ENCODE measurements at places on chromosomes 2 and 18.
A peak's percentile ranks its signal among the peaks of the same experiment; 100 is the strongest.

- no peak for DNase-seq
These were observed 487.2 kb upstream of the RAB12 start for GRCh38 chr18:8121942-8122480.

- DNase-seq: no peak
These were observed 1.2 kb downstream of the UGT1A9 start for GRCh38 chr2:233672886-233673285.

DNA sequence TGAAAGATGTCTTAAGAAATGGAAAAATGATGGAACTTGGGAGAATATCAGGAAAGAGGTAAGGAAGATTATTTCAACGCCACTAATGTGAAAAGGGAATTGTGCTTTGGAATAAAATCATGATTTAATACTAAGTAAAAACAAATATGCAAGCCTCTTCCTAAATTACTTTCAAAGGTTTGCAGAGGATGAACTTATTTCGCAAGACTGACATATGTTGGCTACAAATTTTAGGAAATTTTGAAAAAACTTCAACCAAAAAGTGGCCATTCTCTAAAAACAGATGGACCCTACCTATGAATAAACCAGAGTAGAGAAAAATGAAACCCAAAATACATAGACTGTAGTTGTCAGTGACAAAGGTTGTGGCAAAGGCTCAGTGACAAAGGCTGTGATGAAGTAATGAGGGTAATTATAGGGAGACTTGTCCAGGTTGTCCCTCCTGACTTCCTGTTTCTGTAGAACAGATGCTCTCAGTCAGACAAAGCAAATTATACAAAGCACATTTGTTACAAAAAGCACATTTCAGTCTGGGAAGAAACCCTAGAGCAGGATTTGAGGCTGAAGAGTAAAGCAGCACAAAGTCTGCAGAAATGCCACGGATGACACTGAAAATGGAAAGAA, 39.5 kb downstream of the SFT2D3 start:
- no peak for DNase-seq

GRCh38 chr2:39620067-39620466, 45.6 kb upstream of the TMEM178A start:
- no peak for DNase-seq

- peak; percentile 44 for DNase-seq
These were observed 352.0 kb downstream of the TNS1 start for GRCh38 chr2:217650716-217651360.

DNA sequence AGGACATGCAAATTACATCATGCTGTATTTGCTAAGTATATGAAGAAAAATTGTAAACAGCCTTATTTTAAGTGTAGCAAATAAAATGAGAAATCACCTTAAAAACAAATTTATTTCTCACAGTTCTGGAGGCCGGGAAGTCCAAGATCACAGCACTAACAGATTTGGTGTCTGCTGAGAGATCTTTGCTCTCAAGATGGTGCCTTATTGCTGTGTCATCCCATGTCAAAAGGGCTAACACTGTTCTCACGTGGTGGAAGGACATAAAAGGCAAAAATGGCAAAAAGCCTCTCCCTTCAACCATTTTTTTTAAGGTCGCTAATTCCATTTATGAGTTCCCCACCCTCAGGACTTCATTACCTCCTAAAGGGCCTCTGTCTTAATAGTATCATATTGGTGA, 12.1 kb downstream of the XRCC5 start:
- no peak for DNase-seq

GRCh38 chr2:191593622-191594385, 84.1 kb upstream of the NABP1 start:
- no peak for DNase-seq

DNA sequence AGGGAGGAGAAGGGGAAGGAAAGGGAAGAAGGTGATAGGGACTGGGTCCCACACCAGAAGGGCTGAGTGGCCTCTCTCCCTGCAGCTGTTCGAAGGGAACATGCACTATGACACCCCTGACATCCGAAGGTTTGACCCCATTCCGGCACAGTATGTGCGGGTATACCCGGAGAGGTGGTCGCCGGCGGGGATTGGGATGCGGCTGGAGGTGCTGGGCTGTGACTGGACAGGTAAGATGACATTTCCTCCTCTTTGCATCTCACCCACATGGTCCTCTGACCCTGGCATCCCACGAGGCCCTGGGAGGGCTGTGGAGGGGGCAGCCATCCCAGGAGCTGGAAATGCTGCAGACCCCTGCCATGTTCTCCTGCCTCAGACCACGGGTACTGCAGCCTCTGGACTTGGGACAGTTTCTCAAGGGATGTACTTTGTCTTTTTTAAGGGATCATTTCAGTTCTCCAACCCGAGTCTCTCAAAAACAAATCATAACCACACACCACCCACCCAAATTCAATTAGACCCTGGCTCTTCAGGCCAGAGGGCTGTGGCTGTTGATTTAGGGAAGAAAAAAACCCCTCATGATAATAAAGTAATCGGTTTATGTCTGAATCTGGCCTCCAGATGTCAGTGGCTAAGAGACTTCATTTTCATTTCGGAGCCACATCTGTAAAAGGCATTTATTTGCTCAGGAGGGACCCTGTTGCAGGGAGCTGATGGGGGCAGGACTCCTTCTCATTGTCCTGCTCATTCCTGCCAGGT, 63.5 kb downstream of the NRP2 start:
- no peak for DNase-seq

- no peak for DNase-seq
These were observed 41.8 kb upstream of the FOSL2 start for GRCh38 chr2:28350791-28351285.

- DNase-seq: no peak
These were observed 121.9 kb downstream of the PAX3 start for GRCh38 chr2:222176890-222177289.

DNA sequence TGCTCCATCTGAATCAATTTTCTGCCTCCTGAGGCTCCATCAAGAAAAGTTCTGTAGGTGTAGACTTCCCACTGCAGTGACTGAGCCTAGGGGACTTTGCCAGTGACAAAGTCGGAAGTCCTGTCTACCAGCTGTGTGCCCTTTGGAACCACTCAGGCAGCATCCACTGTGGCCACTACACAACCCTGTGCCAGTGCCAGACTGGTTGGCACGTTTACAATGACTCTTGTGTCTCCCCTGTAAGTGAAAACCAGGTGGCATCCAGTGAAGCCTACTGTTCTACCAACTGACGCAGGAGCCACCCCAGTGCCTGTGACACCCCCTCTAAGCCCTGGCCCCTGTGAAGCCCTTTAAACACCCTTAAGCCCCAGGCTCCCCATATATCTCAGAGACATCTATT, 132.1 kb upstream of the SERPINE2 start:
- no peak for DNase-seq

GRCh38 chr2:41446266-41446665, 601.6 kb upstream of the PKDCC start:
- no peak for DNase-seq

DNA sequence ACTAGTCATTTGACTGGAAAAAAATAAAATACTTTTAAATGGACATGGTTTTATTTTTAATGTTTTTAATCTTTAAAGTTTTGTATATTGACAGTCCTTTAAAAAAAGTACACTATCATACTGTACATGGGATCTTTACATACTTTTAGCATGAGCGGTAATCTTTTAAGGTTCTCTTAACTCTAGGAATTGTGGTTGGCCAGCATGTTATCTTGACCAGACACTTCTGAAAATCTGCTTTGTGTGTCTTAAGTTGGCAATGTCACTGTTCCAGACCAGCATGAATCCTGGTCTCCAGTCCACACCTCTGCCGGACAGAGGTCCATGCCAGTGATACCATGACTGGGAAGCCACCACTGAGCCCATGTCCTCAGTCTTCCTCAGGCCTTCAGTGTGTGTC, 17.7 kb downstream of the ITGB1BP1 start:
- DNase-seq: no peak

DNA sequence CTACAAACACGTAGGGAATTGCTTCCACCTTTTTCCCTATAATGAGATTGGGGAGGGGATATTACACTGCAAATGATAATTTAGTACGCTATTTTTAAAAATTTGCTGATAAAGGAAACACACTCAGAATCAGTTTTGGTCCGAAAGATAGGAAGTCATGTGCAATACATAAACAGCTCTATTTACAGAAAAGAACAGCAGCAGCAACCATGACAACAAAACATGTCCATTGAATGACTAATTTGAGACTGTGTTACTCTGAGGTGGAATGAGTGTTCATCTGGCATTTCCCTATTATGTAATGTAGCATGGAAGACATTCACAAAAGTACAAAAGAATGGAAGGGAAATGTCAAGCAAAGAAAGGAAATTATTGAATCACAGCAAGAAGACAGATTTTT, 337.2 kb downstream of the NBAS start:
- peak; percentile 22 for DNase-seq

DNA sequence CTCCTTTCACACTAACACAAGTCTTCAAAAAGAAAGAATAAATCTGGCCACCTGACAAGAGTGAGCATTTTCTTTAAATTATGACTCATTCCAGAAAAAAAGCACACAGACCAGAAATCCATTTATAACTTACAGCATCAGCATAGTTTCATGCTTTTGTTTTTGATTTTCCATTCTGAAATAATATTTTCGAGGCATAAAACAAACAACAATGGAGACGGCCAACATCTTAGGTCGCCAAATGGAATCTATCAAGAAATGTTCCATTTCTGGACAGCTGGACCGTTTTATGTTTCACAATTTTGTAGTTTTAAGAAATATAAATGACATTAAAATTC, 165.4 kb upstream of the ZFP36L2 start:
- DNase-seq: no peak

DNA sequence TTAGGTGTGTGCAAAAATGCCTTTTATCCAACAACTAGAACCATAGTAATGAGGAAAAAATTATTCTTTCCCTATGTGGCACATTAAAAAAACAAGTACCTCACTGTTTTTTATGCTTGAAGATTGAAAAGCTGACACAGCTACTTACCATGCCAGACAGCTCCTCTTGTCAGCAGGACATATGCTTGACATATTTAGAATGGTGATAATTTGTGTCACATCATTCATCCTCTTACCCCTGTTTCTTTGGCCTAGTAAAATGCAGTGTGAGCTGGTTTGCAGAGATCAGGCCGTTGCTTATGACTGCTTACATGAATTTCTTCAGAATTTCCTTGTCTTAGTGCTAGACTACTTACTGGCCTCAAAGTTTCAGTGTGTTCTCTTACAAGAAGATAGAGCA, 869.9 kb downstream of the LRP1B start:
- no peak for DNase-seq

DNA sequence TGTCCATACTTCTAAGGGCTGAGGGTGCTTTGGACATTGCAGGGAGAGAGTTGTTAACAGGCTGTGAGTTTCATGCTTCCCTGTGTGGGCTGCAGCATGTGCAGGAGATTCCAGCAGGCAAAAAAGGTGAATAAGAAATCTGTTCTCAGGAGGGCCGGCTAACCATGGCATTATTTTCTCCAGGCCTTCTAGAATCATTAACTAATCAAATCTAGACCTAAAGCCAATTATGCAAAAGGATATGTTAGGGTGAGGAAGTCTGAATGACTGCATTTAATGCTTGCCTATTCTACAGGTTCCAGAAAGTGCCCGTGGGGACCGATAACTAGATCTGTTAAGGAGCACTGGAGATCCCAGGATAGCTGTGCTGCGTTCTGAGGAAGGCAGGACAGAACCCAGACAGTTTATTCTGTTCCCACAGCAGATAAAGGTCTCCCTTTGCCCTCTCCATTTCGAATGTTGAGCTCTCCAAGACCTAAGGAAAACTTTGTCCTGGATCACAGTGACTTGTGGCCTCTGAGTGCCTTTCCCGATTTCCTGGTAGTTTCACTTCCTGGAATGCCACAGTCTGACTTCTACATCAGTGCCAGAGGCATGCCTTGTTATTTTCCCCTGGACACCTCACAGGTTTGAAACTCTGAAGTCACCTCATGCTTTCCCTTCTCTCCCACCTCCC, 50.0 kb upstream of the ZFP36L2 start:
- DNase-seq: no peak

GRCh38 chr2:164260506-164260905, 360.8 kb downstream of the GRB14 start:
- DNase-seq: no peak

DNA sequence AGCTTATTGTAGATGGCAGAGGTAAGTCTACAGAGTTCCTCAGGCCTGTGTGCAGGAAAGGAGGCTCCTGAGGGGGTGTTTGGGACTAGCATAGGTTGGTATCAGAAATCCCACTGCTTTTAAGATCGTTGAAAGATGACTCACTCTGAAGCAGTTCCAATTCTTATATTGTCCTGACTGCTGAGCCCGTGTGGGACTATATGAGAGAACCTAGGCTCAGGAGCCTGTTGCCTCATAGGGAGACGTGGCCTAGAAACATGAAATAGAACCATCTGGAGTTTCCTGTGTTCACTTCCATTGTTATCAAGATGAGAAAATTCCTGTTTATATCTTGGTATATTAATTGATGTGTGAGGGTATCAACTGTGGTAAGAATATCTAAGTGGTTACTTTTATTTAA, 5.7 kb downstream of the CCT7 start:
- DNase-seq: no peak

DNA sequence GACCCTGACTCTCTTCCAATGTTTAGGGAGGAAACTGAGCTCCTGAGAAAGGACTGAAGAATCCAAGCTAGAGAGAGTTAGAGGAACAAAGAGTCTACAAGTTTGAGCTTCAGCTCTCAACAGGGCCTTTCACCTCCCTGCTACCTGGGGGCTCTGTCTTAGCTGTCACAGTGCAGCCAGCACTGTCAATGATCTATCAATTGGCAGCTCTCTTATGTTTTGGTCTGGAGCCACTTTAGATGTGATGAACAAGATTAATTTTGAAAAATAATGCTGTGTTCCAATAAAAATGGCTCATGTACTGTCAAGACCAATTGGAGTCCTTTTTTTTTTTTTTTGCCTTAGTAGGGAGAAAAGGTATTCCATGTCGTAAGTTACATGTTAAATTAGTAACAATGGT, 215.8 kb upstream of the TRIB2 start:
- no peak for DNase-seq

- no peak for DNase-seq
These were observed 22.9 kb downstream of the COA5 start for GRCh38 chr2:98585386-98585785.

DNA sequence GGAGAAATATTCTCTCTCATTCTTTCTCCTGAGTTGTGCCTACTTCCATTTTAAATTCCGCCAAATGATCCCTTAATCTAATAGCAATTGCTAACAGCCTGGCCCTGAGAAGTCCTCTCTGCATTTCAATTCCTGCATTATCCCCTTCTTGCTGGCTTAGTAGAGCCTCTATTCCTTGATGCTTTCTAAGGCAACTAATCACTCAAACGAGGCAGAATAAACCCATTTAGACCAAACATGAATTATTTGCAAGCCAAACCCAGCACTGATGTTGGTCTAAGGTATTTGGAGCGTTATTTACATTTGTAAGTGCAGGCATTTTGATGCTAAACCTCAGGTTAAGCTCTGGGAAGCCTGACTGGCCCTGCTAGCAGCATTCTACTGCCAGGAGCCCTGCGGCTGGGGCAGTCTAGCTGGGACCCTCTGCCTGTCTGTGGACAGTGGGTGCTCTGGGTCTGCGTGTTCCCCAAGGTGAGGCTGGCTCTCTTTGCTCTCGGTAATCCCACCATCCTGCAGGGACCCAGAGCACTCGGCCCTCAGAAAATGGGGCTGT, 173.1 kb upstream of the HS6ST1 start:
- DNase-seq: no peak

- DNase-seq: no peak
These were observed 229.7 kb upstream of the AGAP1 start for GRCh38 chr2:235264121-235264493.
